Omental fat pad (tissue), 4 donors: ENCODE measurements at places on chromosomes 4 and X.

GRCh38 chr4:89364541-89364940 is 56.9 kb upstream of the GPRIN3 start:
- no peak for DNase-seq

GRCh38 chr4:7197910-7198309 is 5.6 kb downstream of the SORCS2 start:
- DNase-seq: no peak

DNA sequence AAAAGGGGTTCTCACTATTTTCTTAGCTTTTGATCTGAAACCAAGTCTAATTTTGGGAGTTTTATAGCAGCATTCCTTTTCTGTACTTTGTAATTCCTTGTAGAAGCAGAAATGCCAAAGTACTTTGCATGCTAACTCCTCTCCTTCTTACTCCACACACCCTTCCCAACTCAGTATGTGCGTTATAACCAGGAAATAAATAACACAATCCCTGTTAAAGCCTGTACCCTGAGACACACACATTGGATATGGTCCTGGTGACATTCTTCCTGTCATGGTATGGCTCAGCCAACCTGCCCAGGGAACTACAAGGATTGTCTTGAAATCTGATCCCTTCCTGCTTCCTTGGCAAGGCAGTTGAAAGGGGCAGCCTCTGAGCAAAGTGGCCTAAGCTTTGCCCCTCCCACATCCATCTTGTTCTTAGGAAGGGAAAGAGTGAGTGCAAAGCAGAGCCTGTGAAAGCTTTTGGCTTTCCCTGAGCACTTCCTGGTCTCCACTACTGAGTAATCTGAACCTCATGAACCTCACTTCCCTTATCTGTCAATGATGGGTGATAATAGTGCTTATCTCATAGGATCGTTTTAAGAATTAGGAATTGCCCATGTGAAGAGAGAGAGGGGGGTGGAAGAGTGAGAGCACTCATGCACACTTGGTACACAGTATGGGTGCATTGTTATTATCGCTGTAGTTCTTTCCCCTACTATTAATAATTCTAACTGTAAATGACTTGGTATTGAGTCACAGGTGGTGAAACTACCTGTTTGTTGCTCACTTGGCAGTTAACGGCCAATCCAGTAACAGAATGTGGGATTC is 109.3 kb downstream of the AFF2 start:
- no peak for DNase-seq

DNA sequence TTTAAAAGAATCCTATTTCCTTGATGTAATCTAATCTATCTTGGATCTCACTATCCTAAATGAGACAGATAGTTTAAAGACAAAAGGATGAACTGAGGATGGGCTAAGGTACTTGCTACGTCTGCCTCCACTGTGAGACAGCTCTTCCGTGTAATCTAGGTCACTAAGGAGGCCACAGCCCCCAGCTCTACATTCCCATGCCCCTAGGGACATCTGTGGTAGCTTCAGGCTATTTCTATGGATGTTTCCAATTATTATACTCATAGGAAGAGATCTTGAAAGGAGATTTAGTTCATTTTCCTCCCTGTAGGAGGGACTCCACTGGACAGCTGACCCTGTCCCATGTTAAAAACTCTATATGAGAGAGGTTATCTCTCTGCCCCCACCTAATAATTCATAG is 140.8 kb upstream of the TRPC5 start:
- no peak for DNase-seq

DNA sequence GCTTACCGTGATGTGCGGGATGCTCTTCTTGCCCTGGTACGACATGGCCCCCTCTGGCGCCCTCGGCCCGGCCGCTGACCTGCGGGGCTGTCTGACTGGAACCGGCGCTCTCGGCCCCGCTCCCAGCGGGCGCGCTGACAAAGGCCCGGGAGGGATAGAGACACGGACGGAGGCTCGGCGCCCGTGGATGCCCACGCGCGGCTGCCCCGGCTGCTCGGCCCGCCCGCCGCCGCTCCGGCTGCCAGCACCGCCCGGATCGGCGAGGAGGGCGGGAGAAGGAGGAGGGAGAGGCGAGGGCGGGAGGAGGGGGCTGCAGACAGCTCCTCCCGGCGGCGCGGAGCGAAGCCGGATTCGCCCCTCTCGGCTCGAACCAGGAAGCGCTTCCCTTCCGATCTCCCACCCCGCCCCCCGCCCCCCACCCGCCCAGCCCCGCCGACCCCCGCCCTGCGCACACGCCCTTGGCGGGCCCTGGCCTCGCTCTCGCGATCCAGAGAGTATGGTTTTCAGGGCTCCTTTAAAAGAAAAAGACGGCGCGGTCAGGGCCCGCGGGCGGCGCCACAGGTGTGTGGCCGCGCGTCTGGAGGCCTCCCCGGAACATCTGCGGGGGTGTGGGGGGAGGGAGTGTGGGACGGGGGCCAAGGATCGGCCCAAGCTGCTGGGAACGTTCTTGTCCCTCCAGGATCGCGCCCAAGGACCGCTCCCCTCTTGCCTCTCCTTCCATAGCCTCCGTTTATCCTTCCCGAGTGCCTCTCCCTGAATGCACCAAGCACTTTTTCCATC is 4.5 kb downstream of the CRMP1 start:
- DNase-seq: no peak

- no peak for DNase-seq
Measured at GRCh38 chr4:36189511-36190226, 54.6 kb downstream of the ARAP2 start.

DNA sequence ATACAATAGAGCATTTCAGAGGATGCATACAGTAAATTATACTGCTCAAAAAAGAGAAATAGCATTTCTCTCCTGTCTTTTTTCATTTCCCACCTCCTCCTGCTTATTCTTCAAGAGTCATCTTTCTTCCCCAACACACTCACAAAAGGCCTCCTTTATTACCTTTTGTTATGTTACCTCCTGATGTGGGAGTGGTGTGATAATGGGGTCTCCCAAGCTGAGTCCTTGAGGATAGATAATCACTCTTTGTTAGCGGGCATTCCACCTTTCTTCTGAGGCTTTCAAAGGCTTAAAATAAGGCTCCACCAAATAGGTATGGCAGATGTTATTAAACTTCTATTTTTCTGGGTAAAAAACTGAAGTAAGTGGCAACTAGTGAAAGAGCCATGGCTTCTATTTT is 159.8 kb downstream of the CPEB2 start:
- DNase-seq: no peak

GRCh38 chrX:153688911-153689590 is 1.3 kb downstream of the SLC6A8 start:
- DNase-seq: no peak

DNA sequence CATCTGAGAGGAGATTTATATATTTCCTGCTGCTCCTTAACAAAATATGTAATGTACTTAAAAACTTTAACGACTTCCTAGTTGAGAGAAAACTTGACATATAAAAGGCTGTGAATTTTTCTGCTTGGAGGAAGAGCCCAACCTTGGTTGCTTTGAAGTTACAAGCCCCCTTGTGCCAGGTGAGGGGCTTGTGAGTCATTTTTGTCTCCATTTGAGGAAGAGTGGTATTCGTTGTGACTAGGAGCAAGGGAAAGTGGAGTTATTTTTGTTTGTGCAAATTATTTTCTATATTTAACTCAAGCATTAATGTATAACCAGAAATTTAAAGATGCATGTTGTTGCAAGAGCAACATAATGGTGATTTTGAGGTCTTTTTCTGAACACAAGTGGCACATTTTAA is 99.0 kb upstream of the DDX3X start:
- DNase-seq: no peak

DNA sequence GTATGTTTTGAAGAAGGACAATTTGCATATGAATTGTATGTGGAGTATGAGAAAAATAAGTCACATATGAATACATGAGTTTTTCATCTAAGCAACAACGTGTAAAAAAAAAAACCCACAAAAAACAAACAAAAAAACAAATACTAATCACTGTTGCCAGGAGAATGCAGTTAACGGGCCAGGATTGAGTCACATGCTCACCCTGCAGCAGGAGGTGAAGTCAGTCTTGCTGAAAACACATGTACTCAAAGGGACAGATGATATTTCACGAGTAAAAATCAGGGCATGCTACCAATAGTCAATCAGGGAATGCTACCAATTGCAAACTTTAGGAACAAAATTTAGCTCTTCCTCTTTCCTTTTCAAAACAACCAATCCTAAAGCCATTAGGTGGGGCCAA is 10.4 kb upstream of the DCLK2 start:
- no peak for DNase-seq

- DNase-seq: no peak
Measured at GRCh38 chrX:25226151-25226550, 210.4 kb upstream of the ARX start.

DNA sequence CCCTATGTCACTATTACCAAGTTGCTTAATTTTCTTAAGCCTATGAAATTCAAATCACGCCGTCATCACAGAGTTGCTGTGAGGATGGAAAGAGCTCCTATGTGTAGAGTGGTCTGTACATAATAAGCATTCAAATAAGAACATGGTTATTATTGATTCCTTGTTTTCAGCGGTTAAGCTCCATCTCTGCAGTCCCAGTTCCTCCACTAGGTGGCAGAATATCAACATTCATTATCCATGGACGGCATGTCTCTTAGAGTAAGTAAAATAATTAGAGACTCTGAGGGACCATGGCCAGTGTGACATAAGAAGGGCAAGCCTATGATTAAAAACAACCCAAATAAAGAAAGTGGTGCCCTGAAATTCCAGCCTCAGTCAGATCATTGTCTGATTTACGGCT is 132.5 kb upstream of the NHS start:
- no peak for DNase-seq

DNA sequence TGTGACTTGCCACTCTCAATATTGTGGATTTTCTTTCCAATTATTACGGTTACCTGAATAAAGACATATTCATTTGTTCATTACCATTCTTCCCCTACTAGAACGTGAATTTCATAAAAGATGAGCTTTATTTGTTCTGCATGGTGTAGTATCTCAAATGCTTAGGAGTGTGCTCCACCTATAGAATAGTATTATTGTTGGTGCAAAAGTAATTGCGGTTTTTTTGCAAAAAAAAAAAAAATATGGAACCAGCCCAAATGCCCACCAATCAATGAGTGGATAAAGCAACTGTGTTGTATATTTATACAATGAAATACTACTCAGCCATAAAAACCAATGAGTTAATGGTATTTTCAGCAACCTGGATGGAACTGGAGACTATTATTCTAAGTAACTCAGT is 525.5 kb upstream of the PRKX start:
- no peak for DNase-seq

DNA sequence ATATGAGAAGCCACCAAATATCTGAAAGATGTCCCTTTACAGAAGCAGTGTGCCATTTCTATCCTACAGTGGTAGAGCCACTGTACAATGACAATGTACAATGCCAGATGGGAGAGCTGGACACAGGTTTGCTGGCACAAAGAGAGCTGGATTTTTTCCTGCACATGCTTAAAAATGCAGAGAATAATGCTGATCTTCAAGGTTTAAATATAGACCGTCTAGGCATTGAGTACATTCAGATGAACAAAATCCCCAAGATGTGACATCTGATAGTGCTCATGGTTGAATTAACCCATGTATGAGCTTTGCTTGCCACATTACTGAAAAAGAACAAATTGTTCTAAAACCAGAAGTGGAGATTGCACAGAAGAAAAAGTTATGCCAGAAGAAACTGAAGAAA is 11.7 kb downstream of the ADGRL3 start:
- DNase-seq: no peak

DNA sequence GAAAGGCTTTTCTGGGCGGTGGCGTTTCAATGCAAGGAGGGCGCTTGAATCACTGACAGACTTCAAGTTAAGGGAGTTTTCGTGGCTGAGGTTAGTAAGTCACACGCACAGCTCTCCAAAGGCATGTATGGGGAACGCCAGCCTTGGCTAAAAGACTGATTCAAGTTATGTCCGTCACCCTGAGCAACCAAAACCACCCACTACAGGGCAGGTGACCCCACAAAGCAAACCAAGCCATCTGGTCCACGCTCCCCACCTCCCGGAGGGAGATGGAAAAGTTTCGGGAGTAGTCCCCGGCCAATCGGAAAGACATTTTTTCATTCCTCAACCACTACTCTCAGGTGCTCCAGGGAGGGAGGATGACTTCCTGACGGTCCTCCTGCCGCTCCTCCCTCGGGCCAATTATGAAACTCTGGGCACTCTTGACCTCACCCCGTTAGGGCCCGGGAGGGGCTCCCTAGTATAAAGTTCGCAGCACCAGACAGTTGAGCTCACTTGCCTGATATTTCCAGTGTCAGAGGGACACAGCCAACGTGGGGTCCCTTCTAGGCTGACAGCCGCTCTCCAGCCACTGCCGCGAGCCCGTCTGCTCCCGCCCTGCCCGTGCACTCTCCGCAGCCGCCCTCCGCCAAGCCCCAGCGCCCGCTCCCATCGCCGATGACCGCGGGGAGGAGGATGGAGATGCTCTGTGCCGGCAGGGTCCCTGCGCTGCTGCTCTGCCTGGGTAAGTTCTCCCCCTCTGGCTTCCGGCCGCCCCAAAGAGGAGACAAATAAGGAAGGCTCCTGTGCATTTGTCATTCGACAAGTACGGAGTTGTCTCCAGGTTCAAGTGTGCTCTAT is at the start of gene EREG:
Gene EREG (plus strand): TSS at position 494 of the 840 bp plus-strand sequence. CDS start 164 bp downstream, at position 658.
- no peak for DNase-seq

- DNase-seq: no peak
Measured at GRCh38 chr4:16492872-16493271, 266.6 kb upstream of the TAPT1 start.

DNA sequence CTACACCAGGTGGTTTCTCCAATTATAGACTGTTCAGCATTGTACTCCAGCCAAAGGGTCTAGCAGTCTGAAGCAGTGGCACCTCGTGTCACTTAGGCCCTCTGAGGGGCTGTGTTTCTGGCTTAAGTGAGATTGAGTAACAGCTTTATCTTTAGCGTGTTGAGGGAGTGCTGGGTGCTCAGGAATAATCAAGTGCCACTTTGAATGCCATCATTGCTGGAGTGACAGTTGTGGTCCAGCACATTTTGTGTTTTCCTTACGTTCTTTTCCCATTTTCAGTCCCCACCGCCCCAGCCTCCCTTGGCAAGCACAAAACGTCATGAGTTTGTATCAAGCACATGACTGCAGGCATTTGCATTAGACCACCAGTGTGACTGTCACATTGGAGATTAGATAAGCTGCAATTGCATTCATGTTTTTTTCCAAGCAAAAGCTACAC is 58.7 kb downstream of the FNIP2 start:
- no peak for DNase-seq

GRCh38 chr4:37653601-37654000 is 32.6 kb downstream of the RELL1 start:
- no peak for DNase-seq

DNA sequence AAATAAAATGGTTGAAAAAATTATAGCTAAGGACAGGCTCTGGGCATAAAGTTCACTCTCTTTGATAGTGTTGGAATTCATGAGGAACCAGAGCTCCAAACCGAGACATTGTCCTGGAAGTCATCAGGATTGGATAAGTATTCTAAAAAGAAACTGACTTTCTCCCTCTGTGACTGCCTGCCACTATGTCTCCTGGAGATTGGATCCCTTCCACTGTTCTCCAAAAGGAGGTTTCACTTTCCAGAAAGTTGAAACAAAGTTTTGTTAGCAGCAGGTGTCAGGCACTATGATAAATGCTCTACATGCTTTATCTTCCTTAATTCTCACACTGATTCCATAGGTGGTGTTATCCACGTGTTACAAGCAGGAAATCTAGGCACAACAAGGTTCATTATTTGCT is 16.8 kb downstream of the BANK1 start:
- no peak for DNase-seq
